GM03348 (cell line): ENCODE measurements at places on chromosomes 3 and 15.

- no peak for DNase-seq
Observed at GRCh38 chr3:136651581-136651980, 100.6 kb downstream of the STAG1 start.

- DNase-seq = peak; percentile 24
Observed at GRCh38 chr3:59607656-59608055, 557.8 kb upstream of the CFAP20DC start.

- no peak for DNase-seq
Observed at GRCh38 chr3:78870484-78870883, 897.3 kb downstream of the ROBO1 start.

- no peak for DNase-seq
Observed at GRCh38 chr15:92418864-92419263, 25.2 kb downstream of the ST8SIA2 start.

GRCh38 chr3:129576514-129577352 lies 29.7 kb downstream of the PLXND1 start:
- no peak for DNase-seq

DNA sequence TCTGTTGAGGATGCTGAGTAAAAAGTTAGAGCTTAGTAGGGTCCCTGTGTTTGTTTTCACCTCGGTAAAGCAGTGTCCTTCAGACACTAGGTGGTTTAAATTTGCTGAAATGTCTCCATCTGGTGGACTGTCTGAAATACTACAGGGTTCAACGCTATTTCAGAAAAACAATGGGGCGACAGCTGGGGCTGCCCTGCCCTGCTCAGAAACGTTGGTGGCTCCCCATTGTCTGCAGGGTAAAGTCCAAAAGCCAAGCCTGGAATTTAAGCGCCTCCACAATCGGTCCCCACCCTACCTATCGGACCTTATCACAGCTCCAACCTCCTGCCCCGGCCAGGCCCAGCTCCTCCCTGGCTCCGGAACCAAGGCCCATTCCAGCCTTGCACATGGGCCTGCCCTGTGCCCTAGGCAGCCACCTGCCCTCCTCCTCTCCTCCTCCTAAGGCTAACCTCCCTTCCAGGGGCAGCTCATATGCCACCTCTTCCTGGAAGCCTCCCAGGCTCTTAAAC lies 4.3 kb upstream of the TSEN2 start:
- DNase-seq = peak; percentile 74

- no peak for DNase-seq
Observed at GRCh38 chr3:16150285-16150684, 24.2 kb upstream of the GALNT15 start.

DNA sequence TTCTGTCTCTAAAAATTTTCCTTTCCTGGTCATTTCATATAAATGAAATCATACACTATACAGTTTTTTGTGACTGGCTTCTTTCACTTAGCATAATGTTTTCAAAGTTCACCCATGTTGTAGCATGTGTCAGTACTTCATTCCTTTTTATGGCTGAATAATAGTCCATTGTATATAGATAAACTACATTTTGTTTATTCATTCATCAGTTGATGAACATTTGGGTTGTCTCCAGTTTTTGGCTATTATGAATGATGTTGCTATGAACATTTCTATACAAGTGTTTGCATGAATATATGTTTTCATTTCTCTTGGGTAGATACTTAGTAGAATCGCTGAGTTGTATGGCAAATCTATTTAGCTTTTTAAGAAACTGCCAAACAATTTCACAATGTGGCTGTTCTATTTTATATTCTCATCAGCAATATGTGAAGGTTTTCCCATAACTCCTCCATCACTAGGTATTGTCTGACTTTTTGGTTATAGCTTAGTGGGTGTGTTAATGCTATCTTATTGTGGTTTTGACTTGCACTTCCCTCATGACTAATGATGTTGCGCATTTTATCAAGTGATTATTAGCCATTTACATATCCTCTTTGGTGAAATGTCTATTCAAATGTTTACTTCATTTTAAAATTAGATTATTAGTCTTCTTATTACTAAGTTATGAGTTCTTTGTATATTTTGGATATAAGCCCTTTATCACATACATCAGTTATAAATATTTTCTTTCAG lies 21.7 kb upstream of the AP4E1 start:
- no peak for DNase-seq

DNA sequence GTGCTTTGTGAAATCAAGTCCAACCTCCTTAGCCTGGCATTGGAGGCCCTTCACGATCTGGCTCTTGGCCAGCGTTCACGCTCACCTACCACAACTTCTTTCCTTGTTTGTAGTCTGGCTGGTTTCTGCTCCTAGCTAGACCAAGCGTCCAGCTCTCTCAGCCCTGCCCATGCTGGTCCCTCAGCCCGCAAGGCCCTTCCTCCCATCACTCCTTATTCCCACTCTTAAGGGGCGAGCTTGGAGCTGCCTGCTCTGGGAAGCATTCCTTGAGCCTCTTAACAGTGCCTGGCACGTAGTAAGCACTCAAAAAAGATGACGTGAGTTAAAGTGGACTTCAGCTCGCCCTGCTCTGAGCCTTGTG lies 8.7 kb downstream of the SLC6A6 start:
- no peak for DNase-seq

DNA sequence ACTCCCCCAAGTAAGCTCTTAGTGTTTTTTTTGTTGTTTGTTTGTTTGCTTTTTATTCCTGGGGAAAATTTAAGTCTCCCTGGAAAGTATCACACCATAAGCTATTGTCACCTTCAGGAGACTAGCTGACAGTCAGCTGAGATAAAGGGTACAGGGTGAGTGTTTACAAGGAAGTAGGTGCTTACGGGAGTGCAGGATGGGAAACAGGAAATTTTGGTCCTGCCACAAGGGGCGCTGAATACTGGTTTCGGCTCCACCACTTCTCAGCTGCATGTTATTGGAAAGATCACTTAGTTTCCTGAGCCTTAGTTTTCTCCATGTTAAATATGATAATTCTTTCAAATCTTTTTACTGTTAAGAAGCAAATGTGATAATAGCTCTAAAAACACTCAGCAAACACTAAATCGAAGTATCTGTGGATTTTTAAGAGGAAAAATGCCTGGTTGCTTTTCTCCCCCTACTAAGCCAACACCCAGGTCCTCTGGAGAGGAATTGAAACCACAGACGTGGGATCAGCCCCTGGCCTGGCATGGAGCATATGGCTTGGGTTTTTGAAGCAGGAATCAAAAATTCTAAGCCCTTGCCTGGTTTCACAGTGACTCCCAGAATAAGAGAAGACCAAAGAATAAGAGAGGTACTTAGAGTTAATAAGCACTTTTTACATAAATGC lies 90.7 kb downstream of the SCN11A start:
- DNase-seq = peak; percentile 75

DNA sequence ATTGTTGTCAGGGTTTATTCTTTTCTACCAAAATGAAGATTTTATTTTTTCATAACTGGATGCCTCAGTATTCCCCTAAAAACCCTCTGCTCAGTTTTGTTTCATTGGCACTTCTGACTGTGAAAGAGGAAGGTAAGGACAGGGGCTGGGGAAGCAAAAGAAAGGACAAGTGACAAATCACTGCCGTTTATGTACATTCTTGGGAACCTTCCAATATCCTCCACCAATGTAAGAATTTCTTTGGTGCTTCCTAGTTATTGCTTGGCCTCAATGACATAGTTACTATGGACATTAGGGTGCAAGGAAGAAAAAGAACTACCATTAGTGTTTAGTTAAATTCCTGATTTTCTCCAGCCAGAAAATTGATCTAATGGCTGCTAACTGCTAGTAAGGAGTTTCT lies 131.0 kb upstream of the C15orf61 start:
- DNase-seq = no peak

DNA sequence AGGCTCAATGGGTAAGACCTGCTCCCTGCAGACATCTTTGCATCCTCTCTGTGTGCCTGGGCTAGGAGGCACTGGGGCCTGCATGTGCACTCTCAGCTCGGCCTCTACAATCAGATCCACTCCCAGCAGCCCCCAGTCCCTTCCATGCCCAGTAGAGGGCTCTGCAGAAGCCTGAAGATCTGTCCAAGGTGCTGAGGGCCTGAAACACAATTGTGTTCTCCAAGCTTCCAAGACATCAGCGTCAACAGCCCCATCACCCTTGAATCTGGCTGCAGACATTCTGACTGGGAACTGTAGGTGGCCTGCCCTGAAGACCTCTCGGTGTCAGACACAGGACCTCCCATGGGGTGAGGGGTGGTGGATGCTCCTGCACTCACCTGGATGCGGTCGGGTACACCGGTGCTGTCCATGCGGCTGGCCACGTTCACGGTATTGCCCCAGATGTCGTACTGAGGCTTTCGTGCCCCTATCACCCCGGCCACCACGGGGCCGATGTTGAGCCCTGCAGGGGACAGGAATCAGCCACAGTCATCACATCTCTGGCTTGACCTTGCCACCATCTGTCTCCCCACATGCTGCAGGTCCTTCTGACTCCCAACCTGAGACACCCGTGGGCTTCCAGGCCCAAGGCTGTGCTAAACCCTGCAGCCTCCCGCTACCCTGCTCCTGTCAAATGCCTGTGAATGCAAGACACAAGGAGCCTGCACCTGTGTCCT lies 84.7 kb downstream of the SEC22A start:
- peak; percentile 88 for DNase-seq
